NCI-H2227 treated with DMSO at 0.1 percent for 48 hours (cell line): ENCODE measurements at places on chromosomes 12 and 14.

GRCh38 chr12:27530157-27530922 is 6.3 kb downstream of the PPFIBP1 start:
- no peak for DNase-seq

- DNase-seq, result no peak
These were observed 27.2 kb upstream of the MDM2 start for GRCh38 chr12:68780731-68781130.

GRCh38 chr12:115001571-115002180 is 317.7 kb upstream of the TBX3 start:
- no peak for DNase-seq

- DNase-seq, result no peak
These were observed 120.0 kb downstream of the PRICKLE1 start for GRCh38 chr12:42469355-42470175.

DNA sequence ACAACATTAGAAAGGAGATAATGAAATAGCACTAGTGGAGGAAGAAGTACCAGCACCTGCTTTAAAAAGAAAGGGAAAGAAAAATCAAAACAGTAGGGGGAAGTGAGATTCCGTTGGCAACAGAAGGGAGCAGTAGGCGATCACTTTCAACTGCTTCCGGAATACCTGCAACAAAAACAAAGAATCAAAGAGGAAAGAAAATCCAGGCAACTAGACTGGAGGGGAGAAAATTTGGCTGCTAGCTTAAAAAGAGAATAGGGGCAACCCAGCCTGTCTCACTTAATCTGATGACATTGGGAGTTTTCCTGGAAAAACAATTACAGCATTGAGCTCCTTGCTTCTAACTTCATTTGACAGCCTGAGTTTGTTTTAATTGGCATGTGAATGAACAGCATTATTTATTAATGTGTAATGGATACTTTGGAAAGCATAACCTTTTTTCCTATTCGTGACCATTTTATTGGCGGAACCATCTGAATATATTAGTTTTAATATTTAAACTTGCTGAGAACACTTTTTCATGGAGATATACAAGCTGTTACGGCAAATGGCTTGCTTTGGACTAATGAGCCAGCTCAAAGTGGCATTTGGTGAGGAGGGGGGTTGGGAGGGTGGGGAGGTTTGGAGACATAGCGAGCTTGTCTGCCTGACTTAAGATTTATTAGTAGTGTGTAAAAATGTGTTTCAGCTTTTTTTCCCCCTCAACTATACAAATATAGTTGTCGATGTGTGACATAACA is 2.5 kb upstream of the DACT1 start:
- peak; percentile 27 for DNase-seq

GRCh38 chr12:104994336-104994735 is 8.2 kb downstream of the NOPCHAP1 start:
- no peak for DNase-seq

GRCh38 chr12:124994437-124994975 is 1.1 kb downstream of the BRI3BP start:
- DNase-seq, result no peak

GRCh38 chr14:54257424-54257823 is 139.4 kb upstream of the CDKN3 start:
- DNase-seq, result no peak

DNA sequence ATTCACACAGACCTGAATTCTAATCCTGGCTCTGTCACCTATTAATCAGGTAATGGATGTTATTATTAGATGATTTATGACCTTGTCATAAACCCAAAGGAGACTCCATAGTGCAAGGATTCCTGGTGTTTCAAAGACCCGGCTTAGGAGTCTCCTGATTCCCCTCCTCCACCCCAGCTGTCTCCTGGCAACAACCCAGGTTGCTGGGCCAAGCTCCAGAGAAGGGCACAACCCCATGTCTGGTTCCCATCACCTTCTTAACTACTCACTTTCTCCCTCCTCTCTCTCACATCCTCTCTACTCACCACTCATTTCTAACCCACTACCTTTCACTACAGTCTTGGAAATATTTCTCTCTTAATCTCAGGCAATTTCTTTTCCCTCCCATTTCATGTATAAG is 41.6 kb downstream of the RHOJ start:
- no peak for DNase-seq

GRCh38 chr12:66899588-66899987 is 220.7 kb upstream of the GRIP1 start:
- no peak for DNase-seq

DNA sequence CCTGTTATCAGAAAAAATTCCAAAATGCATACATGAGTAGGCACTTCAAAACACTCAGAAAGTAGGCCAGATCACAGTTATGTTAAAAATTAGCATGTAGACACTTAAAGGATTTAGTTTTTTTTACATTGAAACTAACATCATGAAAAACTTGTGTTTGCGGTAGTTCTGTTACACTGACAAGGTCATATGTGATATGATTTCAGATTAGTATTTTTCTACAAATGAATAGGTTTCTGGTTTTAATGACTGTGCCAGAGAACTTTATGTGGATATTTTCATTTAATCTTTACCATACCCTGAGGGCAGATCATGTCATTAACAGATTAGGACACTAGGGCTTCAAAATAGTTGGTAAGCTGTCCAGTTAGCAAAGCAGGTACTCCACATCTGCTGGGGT is 20.7 kb downstream of the YARS2 start:
- DNase-seq, result no peak

DNA sequence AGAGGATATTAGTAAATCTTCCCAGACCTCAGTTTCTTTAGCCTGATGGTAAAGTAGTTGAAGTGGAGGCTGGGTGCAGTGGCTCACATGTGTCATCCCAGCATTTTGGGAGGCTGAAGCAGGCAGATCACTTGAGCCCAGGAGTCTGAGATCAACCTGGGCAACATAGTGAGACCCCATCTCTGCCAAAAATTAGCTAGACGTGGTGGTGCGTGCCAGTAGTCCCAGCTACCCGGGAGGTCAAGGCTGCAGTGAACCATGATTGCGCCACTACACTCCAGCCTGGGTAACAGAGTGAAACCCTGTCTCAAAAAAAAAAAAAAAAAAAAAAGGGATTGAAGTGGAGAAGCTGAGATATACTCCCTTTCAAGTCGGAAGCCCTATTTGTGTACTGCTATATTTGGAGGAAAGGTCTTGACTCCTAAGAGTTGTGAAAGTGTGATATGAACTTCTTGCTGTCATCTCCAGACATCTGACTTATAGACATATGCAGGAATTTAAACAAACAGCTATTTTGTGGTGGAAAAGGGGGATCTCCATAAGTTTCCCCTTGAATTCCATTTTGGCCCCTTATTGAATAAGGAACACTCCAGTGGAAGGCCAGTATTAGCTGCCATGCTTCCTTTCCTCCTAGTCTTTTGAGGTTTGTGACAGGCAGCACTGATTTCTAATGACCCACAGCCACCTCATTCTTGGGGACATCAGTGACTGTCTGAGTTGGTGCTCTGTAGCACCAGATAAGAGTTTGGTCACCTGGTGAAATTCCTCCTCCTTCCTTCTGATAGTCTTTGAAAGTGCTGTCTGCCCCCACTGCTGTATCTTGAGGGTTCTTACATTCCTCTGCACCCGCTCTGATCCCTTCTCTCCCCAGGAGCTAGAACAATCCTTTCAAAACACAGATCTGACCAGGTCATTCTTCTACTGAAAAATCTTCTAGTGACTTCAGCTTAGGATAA is 7.4 kb downstream of the ELK3 start:
- no peak for DNase-seq

GRCh38 chr12:32505067-32505945 is 105.9 kb downstream of the FGD4 start:
- no peak for DNase-seq

DNA sequence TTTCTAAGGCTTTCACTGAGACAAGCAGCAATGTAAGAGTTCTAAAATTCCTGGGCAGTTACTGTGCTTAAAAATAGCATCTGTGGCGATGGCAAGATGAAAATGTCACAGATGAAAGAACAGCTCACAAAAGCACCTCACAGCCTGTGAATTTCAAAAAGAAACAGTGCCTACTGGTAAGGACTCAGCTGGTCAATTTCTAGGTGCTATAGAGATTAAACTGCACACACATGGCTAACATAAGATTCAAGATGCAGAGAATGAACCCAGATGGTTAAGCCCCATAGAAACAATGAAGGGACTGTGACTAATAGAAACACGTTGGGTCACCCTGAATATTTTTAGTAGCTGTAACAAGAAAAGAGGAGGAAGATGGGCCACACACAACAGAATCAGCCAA is 12.0 kb upstream of the IL26 start:
- no peak for DNase-seq

DNA sequence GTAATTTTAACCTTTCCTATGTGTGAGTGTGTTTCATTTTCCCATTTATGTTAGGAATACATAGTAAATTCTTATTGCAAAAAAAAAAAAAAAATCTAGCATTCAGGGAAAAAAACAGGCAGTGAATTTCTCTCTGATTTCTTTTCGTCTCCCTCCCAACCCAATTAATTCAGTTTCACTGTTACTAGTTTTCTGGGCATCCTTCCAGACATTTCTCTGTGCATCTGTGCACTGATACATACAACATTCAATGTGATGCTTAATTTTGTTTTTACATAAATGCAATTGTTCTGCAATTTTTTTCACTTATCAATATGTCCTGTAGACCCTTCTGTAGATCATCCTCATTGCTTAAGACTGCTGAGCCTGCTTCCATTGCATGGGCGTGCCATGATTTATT is 694.3 kb upstream of the TBX3 start:
- DNase-seq, result no peak

DNA sequence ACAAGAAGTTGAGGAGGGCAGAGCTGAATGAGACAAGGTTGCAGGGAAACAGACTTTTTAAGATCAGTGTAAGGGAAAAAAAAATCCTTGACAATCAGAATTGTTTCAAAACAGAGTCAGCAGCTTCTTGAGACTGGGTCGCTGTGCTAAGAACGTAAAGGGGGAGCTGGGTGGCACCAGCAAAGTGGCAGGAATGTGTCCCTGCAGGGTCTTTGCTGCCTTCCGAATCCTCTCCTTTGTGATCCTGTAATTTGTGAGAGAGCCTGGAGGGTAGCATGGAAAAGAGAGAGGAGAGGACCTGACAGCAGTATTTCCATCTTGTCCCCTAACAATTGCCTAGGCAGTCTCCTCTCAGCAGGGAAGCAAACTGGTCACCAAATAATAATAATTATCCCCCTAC is 472.8 kb downstream of the RGS6 start:
- DNase-seq, result no peak

DNA sequence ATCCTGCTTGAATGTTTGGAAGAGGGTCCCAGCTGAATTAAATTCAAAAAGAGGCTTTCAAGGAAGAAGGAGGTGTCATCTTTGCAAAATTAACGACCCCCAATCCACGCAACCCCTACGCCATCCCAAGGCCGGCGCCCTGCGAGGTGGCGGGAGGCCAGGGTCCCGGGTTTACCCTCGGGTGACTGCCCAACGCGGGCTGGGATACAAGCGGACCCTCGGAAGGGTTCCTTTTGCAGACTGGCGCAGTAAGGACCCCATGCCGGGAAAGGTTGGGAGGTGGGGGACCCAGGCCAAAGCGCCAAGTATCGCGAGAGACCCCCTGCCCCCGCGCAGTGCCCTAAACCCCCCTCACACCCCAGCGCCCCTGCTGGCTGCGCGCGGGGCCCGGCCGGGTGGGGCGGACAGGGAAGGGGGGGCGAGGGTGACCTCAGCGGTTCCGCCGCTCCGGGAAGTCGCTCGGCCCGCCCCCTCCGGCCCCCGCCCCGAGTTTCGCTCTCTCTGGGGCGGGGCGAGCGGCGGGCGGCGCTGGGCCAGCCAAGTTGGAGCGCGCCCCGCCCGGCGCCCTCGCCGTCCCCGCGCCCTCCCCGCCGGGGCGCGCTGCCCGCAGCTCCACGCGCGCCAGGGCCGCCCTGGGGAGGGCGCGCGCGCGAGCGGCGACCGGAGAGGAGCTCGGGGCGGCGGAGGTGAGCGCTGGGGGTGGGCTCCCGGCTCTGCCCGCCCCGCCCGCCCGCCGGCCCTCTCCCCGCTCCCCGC is 708 bp upstream of the ZBTB42 start:
- DNase-seq, result no peak

DNA sequence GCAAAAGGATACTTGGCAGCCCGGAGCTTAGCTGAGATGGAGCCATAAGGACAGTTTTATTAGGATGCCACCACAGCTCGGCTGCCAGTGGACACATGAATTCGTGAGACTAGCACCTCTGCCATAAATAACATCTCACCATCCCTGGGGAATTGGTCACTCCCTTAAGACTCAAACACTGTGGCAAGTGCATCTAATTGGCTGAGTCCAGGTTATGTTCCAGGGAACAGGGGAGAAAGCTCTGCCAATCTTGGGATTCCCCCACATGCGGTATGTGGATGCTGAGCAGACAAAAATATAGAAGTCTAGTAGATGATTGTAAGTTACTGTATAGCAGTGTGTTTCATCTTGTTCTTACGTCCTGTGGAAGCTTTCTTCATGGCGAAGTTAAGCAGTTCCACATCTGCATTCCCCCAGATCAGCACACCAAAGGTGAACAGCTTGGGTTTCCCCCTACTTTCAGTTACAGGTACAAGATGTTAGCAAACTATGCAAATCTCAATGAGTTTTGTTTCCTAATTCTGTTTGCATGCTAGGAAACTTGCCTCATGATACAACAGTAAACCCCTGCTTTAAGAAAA is 131.1 kb downstream of the ETV6 start:
- DNase-seq, result no peak

GRCh38 chr12:93994721-93995120 is 153.7 kb upstream of the PLXNC1 start:
- DNase-seq, result no peak

GRCh38 chr12:51534216-51535074 is 56.6 kb upstream of the SCN8A start:
- no peak for DNase-seq

GRCh38 chr14:41606282-41606531 is 469 bp upstream of the LRFN5 start:
- DNase-seq, result no peak
